ENCODE measurements at places on chromosomes 1 and 21.

- DNase-seq: peak; percentile 6
These were observed 122.2 kb downstream of the KCNN3 start for GRCh38 chr1:154747740-154748404.

DNA sequence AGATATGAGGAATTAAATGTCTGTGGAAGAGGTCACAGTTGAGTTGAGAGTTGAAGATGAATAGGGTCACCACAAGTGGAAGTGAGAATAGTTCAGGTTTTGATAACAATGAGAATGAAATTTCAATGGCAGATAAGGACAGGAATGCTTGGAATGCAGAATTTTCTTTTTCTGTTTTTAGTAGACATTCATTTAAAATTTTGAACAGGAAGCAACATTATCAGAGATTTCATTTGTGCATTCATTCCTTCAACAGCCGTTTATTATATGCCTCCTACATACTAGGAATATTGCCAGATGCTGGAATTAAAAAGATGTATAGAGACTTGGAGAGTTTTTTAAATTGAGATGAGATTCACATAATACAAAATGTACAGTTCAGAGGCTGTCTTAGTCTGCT lies 126.8 kb downstream of the ITSN1 start:
- no peak for DNase-seq

- DNase-seq: no peak
These were observed 698.6 kb downstream of the PLA2G4A start for GRCh38 chr1:187527346-187527745.

- no peak for DNase-seq
These were observed 1.1 kb downstream of the VWA1 start for GRCh38 chr1:1436630-1437032.

- no peak for DNase-seq
These were observed 228.2 kb downstream of the GRIK3 start for GRCh38 chr1:36805979-36806640.

DNA sequence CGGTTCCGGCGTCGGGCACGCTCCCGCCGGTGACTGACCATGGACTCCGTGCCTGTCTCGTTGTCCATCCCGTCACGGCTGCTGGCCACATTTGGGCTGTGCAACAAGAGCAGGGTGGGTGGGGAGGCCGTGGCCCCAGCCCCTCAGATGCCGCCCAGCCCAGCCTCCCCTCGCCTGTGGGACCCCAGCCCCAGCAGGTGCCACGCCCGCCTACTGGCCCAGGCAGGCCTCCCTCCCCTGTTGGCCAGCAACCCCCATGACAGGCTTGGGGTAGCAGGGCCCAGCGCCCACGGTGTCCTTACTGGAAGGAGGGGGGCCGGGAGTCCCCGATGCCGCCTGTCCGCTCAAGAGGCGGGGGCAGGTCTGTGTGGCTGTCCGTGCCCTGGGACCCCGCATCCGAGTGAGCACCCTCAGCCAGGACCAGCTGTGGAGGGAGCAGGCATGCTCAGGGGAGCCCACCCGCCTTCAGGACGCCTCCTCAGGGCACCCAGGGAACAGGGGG lies 7.1 kb downstream of the DVL1 start:
- no peak for DNase-seq
